Glutamatergic neuron (in vitro differentiated cells): ENCODE measurements at places on chromosomes 3 and 15. TPM values are rescaled to one million over a fixed set of nuclear protein-coding genes. Genes with fewer than 3 reads are reported as not detected.

Gene CCRL2
- total RNA-seq: not detected

Gene SCAANT1
- not detected for total RNA-seq

DNA sequence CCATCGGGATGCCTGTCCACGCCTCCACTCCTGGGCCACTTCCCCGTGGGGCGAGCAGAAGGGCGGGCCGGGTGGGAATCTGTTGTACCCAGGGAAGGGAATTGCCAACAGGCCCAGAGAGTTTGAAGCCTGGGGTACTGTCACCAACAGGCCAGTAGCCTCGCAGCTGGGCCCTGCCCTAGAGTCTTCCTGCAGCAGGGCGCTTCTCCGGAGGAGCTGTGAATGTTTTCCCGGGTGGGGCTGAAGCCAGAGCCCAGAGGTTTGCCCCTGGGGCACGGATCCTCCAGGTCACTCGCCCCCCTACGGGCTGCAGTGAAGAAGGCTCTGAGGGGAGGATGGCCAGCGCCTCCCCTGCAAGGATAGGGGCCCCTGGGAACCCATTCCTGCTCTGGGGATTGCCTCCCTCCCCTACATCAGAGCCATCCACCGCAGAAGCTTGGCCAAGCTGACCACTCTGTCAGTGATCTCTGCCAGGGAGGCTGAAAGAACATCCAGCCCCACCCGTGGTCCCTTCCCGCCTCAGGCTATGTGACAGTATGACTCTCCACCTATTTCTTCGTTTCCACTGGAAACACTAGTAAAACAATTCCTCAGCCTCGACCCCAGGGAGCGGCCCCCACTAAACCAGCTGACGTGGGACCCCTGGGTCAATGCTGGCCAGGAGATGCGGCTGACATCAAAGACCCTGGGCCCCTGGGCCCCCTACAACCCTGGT, 16.8 kb downstream of the CIDEC start:
- DNase-seq: peak; percentile 24

GRCh38 chr3:185342459-185343174, 20.3 kb upstream of the MAP3K13 start:
- no peak for DNase-seq
